ENCODE measurements at places on chromosomes 13 and 19.
A peak's percentile ranks its signal among the peaks of the same experiment; 100 is the strongest.

- peak; percentile 29 for DNase-seq
Observed at GRCh38 chr13:32824675-32825074, 191.5 kb upstream of the KL start.

DNA sequence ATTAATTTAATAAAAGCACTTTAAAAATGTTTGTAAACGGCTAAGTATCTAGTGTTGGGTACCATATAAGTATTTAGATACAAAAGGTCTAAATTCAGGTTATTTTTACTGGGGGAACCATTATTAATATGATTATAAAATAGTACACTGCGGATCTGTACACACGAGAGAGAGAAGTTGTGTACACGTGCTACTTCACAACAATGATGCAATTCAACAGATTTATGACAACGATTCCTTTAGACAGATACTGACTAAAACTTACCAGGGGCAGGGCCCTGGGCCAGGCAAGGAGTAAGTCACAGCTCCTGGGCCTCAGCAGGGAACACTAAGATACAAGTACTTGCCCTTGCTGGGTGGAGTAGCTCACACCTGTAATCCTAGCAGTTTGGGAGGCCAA is 29.1 kb upstream of the TPTE2 start:
- DNase-seq, result no peak

GRCh38 chr19:53907193-53907581 is 1.9 kb upstream of the CACNG7 start:
- no peak for DNase-seq

GRCh38 chr13:33493672-33494365 is 208.3 kb upstream of the STARD13 start:
- no peak for DNase-seq

- DNase-seq, result peak; percentile 15
Observed at GRCh38 chr13:59680429-59681024, 483.2 kb downstream of the DIAPH3 start.

DNA sequence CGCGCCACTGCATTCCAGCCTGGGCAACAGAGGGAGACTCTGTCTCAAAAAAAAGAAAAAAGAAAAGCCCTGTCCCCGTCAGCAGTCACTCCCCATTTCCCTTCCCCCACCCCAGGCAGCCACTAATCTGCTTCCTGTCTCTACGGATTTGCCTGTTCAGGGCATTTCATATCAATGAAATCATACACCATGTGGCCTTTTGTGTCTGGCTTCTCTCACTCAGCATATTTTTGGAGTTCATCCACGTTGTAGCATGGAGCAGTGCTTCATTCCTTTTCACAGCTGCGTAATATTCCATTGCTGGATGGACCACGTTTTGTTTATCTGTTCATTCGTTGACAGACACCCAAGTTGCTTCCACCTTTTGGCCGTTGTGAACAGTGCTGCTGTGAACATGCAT is 36.1 kb upstream of the KLF2 start:
- no peak for DNase-seq

DNA sequence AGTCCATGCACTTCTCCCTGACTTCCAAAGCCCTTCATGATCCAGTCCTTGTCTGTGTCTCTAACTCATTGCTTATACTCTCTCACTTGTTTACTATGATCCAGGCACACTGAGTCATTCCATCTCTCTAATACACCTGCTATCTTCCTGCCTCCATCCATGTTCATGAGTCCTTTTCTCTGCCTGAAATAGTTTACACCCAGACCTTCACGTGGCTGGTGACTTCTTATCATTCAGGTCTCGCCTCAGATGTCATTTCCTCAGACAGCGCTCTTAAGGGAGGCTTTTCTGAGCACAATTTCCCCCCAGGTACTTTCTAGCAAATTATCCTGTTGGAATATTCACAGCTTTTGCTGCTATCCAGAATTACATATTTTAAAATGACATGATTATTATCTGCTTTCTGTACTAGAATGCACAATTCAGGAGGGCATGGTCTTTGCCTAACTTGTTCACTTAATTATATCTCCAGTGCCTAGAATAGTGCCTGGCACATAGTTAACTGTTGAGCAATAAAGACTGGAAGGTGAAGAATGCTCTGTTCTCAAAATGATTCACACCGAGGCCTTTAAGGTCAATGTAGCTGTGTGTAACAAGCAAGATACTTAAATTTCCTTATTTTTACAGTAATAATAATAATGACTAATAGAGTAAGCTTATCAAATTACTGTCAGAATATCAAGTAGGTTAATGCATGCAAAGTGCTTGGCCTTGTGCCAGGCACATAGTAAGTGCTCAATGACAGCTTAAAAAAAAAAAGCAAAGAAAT is 183.7 kb upstream of the SPRY2 start:
- no peak for DNase-seq

GRCh38 chr19:12035220-12036172 is at the start of gene ZNF433:
Gene ZNF433, minus strand, starts transcription at chr19:12035679. Its CDS starts 140 bp downstream, at chr19:12035539.
- peak; percentile 90 for DNase-seq

GRCh38 chr19:40806423-40807146 is 7.6 kb downstream of the EGLN2 start:
- DNase-seq, result peak; percentile 63

- DNase-seq, result no peak
Observed at GRCh38 chr13:114096031-114096485, 36.4 kb downstream of the RASA3 start.

DNA sequence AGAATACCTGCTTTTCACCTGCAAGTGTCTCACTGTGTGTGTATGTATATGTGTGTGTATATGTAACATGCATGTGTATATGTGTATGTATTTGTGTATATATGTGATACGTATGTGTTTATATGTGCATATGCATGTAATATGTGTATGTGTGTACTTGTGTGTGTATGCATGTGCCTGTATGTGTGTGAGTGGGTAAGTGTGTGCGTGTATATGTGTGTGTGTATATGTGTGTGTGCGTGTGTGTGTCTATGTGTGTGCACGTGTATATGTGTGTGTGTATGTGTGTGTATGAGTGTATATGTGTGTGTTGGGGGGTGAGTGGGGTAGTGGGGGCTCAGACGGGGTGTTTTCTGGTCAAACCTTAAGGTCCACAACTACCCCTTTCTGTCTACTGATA is 192.6 kb upstream of the KL start:
- no peak for DNase-seq

- DNase-seq, result no peak
Observed at GRCh38 chr13:81140675-81141074, 799.7 kb upstream of the SPRY2 start.

DNA sequence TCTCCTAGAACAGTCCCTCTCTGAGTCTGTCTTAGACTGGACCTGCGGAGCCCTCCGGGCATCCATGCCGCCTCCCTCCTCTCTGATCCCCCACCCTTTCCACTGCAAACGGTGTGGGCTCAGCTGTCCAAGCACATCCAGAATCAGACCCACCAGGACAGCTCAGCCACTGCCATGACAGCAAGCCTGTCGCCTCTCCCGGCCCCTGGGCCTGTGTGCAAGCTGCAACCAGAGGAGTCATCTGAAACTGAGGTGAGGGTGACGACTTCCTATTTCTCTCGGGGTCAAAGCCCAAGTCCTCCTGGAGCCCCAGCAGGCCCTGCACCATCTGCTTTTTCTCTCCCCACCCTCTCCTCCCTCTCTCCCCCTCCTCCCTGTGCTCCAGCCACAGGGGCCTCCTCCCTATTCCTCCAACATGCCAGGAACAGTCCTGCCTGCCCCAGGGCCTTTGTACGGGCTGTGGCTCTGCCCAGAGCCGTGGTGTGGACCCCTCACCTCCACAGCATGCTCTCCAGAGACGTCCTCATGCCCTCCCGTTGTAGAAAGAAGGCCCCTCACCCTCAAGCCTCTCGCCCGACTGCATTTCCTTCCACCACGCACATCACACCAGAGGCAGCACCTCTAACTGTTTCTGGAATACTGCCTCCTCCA is 23.5 kb upstream of the MYDGF start:
- DNase-seq, result no peak

DNA sequence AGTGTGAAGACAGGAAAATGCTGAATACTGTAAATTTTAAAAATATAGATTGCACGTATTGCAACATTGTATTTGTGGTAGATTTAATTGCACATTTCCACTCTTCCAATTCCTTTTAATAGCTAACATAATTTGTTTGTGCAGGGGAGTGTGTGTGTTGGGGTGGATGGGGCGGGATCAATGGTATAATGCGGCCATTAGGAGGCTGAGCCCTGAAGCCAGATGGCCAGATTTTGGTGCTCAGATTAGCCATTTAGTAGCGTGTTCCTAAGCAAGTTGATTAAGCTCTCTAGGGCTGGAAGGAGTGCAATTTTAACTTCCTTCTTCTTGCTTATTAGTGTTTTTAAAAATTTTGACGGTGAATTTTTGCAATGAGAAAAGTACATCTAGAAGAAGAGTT is 5.8 kb downstream of the OXGR1 start:
- DNase-seq, result no peak

DNA sequence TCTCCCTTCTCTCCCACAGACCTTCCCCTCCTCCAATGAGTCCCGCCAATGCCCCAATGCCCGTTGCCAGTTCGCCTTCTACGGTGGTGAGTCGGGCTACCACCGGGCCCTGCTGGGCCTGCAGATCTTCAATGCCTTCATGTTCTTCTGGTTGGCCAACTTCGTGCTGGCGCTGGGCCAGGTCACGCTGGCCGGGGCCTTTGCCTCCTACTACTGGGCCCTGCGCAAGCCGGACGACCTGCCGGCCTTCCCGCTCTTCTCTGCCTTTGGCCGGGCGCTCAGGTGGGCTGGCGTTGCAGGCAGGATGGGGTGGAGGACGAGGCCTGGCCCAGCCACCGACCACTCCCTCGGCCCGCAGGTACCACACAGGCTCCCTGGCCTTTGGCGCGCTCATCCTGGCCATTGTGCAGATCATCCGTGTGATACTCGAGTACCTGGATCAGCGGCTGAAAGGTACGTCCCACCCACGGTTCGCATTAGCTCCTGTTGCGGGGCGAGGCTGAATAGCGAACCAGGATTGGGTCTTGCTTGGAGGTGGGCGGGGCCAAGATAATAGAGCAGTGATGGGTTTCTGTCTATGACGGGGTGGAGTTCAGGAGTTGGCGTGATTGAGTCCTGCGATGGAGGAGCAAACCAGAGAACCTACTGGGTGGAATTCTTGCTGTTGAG is 11.1 kb downstream of the SLC44A2 start:
- DNase-seq, result no peak

DNA sequence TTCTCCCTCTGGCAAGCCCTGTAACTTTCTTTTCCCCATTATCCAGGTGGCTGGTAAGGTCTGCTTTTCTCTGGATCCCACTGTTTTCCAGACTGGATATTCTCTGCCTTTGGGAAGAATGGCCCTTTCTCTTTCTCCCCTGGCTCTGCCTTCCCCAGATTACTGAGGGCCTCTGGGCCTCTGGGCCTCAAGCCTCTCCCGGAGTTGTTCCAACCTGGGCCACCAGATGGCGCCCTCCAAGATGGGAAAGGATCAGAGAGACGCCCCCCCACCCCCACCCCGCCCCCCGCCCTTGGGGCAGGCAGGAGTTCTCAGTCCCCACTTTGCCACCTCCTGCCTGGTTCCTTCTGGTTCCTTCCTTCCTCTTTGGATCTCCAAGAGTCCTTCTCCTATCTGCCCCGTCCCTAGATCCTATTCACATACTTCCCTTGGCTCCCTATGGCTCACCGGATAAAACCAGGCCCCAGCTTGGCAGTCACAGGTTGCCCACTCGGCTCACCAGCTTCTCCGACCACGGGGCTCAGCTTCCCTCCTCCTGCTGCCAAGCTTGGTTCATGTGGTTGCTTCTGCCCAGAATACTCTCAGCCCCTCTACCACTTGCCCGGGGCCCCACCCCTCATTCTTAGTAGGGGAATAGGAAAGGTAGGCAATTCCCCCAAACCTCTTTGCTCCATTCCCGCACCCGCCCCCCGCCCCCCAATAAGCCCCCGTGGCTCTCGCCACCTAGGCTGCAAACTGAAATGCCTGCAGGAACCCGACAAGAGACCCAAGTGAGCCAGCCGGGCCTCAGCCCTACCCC is 13.1 kb downstream of the EPS8L1 start:
- peak; percentile 28 for DNase-seq

DNA sequence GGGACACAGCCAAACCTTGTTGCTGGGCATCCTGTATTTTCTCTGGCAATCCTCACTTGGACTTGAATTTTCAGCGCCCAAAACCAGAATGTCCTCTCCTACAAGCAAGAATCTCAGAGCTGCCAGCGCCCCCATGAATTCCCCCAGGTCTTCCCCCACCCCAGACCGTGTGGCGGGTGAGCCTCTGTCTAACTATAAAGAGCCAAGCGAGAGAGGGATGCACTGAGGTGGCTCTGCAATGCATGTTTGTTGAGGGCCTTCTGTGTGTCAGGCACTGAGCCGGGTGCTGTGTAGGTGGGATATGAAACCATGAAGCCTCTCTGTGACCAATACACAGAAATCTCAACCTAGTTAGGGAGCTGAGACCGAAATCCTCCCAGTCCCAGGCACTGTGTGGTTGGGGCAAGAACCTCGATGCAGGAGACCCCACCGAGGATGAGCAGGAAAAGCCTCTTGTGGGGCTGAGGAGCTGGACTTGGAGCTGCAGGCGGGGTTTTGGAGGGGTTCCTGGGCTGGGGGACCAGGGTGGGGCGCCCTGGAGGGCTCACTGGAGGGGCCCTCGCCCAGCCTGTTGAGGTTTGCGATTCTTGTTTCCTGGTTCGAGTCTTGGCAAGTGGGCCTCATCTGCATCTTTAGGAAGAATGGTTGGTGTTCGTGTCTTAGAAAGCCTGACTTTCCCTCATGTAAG is 12.4 kb upstream of the PROZ start:
- DNase-seq, result no peak

DNA sequence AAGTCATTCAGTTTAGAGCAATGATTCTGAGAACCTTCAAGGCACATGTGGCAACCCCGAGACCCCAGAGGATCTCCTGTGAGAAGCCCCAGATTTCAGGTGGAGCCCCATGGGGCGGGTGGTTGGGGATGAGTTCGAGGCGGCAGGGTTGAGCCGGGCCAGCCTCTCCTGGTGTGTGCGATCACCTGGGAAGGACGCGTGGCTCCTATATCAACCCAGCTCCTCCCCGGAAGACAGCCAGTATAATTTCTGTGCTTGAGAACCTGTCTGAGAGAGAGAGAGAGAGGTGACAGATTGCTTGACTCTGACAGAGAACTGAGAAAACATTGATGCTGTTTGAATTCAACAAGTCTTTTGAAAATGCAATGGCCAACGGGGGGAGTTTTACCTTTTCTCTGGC is 89.0 kb downstream of the TEX29 start:
- DNase-seq, result no peak

GRCh38 chr19:35879770-35880317 is 11.5 kb downstream of the APLP1 start:
- DNase-seq, result peak; percentile 86

GRCh38 chr13:114155320-114155719 is 22.9 kb upstream of the RASA3 start:
- no peak for DNase-seq

DNA sequence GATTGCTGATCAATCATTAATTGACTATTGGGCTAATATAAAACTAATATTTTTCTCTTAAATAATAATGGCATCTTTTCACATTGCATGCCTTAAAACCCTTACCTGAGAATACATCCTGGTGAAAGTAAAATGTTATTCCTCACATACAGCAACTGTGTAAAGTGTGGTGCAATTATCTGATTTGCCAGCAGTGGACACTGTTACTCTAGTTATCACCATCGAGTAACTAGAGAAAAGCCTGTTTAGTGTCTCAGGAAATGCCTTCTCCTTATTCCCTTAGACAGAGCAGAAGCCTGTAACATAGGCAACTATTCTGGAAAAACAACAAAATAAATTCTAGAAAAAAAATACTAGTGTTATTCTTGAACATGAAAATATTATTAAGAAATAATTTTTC is 459.8 kb downstream of the FGF14 start:
- DNase-seq, result peak; percentile 43

Data from mammary epithelial cell (primary cell).